ENCODE measurements at places on chromosomes 13 and 19.
A peak's percentile ranks its signal among the peaks of the same experiment; 100 is the strongest.

- DNase-seq: peak; percentile 4
These were observed 32.5 kb downstream of the ZNF567 start for GRCh38 chr19:36719687-36720556.

GRCh38 chr19:5149508-5149907 is 180.6 kb downstream of the KDM4B start:
- DNase-seq: no peak

- no peak for DNase-seq
These were observed 1214.0 kb upstream of the PCDH20 start for GRCh38 chr13:62629618-62630017.

DNA sequence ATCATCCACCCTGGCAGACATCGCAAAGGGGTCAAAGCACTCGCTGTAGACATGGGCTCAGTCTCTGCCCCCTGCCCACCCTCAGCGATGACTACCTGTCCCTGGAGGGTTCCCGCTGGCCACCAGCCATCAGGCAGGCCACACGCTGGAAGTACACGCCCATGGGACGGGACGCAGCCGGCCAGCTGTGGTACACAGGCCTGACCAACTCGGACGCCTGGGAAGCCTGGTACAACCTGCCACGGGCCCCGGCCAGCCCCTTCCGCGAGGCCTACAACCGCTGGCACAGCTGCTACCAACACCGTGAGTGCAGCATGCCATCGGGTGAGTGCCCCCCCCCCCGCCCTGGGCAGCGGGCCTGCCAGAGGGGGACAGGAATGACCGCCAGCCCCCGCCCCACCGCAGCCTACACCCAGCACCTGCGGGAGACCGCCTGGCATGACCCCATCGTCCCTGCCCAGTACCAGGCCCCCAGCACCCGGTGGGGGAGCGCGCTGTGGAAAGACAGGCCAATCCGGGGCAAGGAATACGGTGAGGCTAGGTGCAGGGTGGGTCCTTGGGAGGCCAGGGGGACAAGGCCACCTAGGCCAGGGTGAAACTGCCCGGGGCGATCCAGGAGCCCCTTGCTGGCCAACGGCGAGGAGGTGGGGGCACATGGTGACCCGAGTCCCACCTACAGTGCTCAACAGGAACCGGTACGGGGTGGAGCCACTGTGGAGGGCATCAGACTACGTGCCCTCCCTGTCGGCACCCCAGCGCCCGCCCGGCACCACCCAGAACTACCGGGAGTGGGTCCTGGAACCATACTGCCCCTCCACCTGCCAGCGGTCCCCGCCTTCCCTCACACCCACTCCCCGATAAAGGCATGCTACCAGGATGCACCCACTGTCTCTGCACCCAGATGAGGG is 4.4 kb downstream of the TEKTIP1 start:
- DNase-seq: no peak

DNA sequence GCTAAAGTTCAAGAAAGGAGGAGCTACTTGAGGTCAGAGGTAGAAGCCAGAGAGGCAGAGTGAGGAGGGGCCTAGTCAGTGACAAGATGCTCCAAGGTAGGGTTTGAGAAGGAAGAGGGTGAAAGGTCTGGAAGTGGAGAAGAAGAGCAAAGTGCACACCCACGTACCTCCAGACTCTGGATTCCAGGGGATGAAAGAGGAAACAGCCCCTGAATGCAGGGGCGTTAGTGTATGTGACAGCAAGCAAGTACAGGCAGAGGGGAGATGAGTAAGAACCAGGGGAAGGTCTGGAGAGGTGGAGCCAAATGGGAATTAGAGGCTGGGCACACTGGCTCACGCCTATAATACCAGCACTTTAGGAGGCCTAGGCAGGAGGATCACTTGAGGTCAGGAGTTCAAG is 8.7 kb downstream of the RPS28 start:
- DNase-seq: no peak

GRCh38 chr13:41812237-41812636 is 148.7 kb downstream of the VWA8 start:
- no peak for DNase-seq

GRCh38 chr13:49791315-49791710 is 1.2 kb downstream of the KPNA3 start:
- DNase-seq: no peak

DNA sequence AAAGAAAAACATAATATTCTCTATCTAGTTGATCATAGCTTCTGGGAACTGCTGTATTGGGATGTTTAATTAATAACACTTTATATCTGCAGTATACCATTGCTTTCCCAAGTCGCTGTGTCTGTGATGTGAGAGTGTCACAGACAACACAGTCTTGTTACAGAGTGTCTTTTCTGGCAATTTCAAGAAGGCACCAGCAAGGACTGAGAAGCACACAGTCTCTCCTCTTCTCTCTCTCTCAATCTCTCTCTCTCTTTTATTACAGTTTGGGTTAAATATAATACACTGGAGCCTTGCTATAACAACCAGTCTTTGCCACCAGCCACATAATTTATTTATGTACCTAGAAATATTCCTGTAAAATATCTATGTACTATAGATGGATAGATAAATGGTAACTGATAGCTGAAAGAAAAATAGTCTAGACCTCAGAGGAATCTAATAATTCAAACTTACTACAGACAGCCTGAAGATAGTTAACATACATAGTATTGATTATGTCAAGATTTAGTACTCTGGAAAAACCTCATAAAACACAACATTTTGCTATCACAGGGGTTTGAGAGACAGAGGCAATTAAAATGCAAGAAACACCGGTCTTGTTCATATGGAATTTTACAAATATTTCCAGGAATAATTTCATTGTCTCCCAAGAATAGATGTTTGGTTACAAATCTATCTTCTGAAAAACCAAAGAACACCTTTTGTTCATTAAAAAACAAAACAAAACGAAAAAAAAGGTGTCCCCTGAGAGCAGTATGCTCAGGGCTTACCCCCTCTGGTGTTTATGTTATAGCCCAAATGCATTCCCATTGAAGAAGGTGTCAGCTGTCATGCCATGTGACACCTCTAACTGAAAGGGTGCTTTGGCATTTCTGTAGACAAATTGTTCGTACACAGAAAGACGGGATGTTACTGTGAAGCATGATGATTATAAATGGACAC is 507.8 kb downstream of the TBC1D4 start:
- no peak for DNase-seq

- no peak for DNase-seq
These were observed 2.4 kb downstream of the LENG9 start for GRCh38 chr19:54461210-54461609.

DNA sequence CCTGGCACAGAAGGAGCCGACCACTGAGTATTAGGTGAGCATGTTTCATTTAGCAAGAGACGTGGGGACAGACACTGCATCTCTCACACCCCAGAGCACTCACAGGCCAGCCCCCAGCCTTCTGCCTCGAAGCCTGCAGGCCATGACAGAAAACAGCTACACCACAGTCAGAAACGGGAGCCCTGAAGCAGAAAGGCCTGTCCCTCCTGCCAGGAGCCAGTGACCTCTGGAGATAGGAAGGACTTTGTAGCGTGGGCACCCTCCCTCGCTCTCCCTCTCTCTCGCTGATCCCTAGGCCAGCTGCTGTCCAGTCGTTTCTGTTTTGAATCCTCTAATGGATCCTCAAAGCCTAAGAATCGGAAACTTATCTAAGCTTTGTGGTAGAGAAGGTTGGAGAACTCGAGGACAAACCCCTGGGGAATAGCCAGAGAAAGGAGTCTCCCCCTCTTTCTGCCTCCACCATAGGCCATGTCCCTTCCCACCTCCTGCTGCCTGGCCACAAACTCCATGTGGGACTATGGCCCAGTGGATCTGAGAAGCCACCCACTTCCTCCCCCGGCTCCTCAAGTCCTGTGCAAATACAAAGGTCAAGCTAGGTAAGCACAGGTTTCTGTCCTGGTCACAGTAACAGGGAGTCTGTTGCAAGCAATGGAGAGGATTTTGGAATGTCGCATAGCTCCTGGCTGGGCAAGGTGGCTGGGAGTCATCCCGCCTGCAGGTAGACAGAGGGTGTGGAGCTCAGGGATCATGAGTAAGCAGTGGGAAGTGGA is 95.1 kb downstream of the NUFIP1 start:
- DNase-seq: no peak

GRCh38 chr13:112958127-112958989 is 10.7 kb upstream of the MCF2L start:
- no peak for DNase-seq

GRCh38 chr13:113926301-113926761 is 47.5 kb downstream of the C13orf46 start:
- DNase-seq: no peak

GRCh38 chr19:53772943-53773342 is 51.2 kb downstream of the NLRP12 start:
- DNase-seq: peak; percentile 36

- DNase-seq: no peak
These were observed 512.9 kb upstream of the HTR2A start for GRCh38 chr13:47409778-47410177.

DNA sequence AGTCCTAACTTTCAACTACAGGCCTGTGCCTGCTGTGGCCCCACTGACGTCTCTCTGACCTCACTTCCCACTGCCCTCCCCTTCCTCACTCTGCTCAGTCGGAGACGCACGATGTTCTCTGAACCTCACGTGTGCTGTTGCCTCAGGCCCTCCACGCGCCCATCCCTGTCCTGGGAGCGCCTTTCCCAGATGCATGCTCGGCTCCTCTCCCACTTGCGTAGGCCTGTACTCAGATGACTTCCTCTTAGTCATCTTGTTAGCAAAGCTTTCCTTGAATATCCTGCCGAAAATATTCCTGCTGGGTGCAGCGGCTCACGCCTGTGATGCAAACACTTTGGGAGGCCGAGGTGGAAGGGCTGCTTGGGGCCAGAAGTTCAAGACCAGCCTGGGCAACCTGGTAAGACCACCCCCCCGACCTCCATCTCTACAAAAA is 9.3 kb upstream of the SYT5 start:
- DNase-seq: peak; percentile 100

- no peak for DNase-seq
These were observed 65.4 kb downstream of the GNG7 start for GRCh38 chr19:2636897-2637683.

DNA sequence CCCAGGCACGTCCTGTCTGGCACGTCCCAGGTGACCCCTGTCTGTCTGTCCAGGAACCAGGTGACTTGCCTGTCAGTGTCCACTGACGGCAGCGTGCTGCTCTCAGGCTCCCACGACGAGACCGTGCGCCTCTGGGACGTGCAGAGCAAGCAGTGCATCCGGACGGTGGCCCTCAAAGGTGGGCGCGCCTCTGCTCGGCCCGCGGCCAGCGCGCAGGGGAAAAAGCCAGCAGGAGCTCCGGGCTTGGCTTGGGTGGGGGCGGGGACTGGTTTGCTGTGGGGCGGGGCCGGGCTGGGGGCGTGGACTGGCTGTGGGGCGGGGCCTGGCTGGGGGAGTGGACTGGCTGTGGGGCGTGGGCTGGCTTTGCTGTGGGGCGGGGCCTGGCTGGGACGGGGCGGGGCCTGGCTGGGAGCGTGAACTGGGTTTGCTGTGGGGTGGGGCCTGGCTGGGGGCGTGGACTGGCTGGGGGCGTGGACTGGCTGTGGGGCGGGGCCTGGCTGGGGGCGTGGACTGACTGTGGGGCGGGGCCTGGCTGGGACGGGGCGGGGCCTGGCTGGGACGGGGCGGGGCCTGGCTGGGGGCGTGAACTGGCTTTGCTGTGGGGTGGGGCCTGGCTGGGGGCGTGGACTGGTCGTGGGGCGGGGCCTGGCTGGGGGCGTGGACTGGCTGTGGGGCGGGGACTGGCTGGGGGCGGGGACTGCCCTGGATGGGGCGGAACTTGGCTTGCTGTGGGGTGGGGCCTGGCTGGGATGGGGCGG is 7.2 kb downstream of the WDR18 start:
- no peak for DNase-seq

- no peak for DNase-seq
These were observed 1405.0 kb downstream of the OLFM4 start for GRCh38 chr13:54433493-54434206.

DNA sequence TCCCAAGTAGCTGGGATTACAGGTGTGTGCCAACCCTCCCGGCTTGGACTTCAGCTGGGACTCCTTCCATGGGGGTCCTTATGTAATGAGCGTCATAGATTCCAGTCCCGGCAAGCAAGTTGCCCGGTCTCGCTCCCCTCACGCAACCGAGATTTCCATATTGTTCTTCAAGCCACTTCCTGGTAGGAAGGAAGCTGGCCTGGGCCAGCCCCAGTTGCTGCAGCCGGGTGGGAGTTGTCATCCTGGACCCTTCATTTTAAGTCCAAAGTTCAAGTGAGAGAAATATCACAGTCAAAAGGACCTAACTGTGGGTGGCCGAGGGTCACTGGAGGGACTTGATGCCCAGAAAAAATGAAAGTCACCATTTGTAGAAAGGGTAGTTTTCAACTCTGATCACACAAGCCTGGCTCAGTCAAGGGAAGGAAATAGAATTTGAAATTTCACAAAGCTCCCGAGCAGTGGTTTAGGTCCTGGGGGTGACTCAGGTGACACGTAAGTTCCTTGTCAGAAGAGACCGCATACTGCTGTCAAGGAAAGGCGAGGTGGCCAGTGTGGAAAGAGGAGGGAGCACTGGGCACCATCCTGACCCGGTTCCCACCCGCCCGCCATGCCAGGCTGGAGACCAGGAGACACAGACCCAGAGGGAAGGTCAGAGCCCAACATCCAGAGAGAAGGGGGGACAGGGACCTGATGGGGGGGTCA is 5.3 kb downstream of the FGF21 start:
- no peak for DNase-seq

DNA sequence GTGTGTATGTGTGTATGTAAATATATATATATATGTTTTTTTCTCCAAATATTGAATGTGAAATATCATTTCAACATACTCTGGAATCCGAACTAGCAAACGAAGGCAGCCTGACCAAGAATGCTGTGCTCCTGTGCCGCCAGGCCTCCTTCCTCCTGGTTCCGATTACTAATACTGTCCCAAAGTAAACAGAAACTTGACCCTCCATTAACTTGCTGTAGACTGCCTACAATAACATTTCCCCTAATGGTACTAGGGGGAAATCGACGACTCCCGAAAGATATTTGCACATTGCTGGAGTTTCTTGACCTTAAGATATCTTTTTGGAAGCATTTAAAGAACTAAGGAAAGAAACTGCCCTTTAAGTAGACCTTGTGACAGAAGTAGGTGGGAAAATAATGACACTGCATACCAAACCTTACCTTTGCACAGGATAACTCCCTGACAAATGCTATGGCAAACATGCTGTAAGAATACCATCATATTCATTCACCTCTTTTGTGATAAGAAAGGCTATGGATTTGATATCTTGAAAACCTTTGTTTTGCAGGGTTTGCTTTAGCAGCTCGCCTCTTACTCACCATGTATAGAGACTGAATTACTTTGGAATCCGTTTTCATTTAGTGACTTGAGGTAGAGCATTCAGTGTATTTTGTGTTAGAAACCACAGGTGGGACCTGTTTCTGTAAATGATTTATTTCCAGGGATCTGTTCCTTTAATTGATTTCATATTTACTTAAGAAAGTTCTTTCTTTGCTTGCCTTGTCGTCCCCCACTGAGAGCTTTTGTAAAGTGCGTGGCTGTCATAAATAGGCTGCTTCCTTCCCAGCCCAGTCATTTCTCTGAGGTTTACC is 80.1 kb downstream of the KLF5 start:
- DNase-seq: no peak
